ENCODE measurements at places on chromosomes 16 and 17. TPM values are rescaled to one million over a fixed set of nuclear protein-coding genes. Genes with fewer than 3 reads are reported as not detected.

GRCh38 chr17:74332763-74333283, 6.8 kb downstream of the KIF19 start:
- no peak for DNase-seq

DNA sequence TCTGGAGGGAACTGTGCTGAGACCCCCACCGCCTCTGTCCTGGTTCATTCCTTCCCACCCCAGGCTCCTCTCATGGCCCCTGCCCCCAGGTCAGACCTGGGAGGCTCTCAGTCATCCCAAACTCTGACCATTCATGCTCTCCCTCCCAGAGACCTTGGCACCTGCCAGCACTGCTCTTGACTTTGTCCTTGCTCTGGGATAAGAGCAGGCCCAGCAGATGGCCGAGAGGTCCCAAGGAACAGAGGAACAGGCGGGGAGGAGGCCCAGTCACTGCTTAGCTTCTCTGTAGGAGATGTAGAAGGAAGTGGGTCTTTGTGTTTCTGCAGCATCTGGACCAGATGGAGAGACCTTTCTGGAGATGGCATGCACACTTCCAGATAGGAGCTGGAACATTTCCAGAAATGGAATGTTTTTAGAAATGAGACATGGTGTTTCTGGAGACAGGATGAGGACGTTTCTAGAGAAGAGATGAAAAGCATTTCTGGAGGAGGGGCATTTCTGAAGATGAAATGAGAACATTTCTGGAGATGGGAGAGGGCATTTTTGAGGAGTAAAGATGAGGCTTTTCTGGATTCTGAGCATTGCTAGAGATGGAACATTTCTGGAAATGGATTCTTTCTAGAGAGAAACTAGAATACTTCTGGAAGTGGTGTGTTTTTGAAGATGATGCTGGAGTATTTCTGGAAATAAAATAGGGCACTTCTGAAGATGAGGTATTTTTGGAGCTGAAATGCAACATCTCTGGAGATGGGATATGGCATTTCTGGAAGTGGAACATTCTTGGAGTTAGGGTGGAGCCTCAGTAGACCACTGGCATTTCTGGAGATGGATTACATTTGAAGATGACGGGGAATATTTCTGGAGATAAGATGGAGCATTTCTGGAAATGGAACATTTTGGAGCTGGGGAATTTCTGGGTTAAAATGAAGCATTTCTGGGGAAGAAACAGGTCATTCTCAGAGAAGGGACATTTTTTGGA, 55.2 kb downstream of the RAI1 start:
- DNase-seq: no peak

TBC1D16 gene
- 11.4 TPM for total RNA-seq

MPHOSPH6 gene
- total RNA-seq: 9.8 TPM

SPATA22 gene
- total RNA-seq: 0.50 TPM

SKAP1 gene
- total RNA-seq: 1.0 TPM

GRCh38 chr17:8572764-8573163, 57.8 kb downstream of the MYH10 start:
- no peak for DNase-seq

ORAI3 gene
- 3.6 TPM for total RNA-seq

DNA sequence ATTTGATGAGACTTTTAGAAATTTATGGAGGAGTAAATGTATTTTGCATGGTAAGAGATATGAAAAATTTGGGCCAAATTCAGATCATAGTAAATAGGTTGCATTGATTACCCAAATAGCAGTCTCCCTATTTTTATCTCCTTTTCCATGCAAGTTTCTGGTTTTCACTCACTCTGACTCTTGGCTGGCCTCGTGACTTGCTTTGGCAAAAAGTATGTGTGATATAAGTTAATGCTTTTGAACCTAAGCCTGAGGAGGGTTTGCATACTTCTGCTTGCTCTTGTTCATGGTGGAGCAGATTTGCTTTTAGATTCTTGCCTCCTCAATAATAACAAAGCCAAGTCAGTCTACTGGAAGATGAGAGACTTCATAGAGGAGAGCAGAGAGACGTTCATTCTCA, 1045.9 kb upstream of the CDH8 start:
- no peak for DNase-seq

TSNAXIP1 gene
- total RNA-seq: 0.36 TPM

DNA sequence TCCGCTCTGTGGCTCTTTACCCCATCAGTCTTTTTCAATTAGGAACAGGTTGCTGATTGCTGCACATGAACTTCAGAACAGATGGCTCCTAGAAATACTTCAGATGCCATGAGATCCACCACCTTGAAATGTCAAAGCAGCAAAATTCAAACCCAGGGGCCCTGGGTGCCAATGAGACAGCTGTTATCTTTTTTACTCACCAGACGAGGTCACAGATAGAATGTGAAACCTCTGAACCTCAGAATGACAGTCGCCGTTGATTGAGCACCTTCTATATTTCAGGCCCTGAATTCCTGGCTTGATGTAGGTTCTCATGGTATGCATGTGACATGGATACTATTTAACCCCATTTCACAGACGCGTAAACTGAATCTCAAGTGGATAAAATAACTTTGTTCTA, 63.0 kb downstream of the MAF start:
- no peak for DNase-seq

DNA sequence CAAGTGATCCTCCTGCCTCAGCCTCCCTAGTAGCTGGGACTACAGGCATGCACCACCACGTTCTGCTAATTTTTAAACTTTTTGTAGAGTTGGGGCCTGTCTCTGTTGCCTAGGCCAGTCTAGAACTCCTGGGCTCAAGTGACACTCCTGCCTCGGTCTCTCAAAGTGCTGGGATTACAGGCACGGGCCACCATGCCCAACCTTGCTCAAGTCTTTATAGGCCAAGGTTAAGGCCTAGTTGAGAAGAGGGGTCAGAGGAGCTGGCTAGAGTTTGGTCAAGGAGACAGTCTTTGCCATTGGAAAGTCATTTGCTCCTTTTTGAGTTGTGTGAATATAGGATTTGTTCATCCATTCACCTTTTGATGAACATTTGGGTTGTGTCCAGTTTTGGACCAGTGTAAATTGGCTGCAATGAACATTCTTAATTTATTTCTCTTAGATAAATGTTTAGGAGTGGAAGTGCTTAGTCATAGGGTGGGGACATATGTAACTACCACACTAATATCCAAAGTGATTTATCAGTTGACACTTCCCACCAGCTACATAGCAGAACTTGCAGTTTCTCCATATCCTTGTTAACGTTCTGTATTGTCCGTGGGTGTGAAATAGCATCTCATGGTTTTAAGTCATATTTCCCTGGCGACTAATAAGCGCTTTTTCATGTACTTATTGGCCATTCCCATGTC, 30.7 kb upstream of the ARHGAP17 start:
- DNase-seq: no peak

GRCh38 chr16:17358355-17358754, 112.4 kb downstream of the XYLT1 start:
- DNase-seq: no peak

RASL10B gene
- total RNA-seq: 6.8 TPM

DNA sequence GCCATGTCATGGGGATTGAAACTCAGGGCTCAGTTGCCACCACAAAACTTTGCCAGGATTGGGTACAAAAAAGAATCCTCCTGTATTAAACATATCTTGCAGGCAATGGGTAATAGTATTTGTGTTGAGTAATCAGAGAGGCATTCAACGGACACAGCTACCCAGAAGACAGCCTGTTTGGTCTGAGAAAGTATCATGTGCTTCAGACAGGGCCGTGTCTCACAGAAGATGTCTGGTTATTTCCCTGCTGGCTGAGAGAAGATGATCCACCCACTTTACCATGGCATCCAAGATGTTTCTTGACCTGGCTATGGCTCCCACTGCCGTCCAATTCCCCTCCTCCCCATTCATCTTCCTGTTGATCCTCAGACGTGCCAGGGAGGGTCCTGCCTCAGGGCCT, 304.3 kb upstream of the XYLT1 start:
- DNase-seq: no peak

DNA sequence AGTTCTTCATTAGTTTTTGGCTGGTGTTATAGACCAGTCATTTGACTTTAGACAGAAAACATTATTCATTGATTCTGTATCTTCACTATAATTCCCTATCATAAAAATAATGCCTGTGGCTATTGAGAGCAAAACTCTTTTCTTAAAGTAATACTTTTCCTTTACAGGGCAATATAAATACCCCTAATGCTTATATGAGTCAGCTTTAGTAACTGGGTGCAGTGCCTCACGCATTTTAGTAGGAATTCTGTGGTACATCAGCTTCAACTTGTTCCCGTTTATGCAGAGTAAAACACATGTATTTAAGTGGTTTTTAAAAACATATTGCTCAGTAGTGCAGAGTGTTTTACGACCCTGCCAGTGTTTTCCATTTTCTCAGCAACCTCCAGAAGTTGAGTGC, 68.1 kb downstream of the SEC14L1 start:
- no peak for DNase-seq

DNA sequence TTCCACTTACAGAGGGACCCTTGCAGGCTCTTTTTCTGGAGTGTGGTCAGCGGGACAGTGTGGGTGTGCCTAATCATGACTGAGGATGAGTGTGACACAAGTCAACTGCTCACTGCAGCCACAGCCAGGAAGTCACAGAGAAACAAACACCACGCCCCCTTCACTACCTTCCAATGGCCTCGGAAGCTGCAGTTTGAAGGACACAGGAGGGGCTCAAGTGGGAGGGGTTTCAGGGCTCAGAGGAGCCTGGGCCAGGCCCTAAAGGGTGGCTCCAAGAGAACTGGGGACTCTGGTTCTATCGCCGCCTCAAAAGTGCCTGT, 116.2 kb upstream of the SDK2 start:
- DNase-seq: no peak

GRCh38 chr16:9254863-9255262, 163.4 kb downstream of the HAPSTR1 start:
- no peak for DNase-seq

TAC4 gene
- not detected for total RNA-seq

SEPTIN1 gene
- 1.1 TPM for total RNA-seq

DNA sequence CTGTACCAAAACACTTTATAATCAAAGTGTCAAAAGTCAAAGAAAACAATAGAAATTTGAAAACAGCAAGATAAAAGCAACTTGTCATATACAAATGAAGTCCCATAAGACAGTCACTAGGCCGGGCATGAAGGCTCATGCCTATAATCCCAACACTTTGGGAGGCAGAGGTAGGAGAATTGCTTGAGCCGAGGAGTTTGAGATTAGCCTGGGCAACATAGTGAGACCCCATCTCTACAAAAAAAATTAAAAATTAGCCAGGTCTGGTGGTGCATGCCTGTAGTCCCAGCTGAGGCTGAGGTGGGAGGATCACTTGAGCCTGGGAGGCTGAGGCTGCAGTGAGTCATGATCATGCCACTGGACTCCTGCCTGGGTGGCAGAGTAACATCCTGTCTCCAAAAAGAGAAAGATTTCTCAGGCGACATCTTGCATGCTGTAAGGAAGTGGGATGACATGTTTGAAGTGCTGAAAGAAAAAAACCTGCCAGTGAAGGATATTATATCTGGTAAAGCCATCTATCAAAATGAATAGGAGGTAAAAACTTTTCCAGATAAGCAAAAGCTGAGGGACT, 98.7 kb upstream of the NACA2 start:
- DNase-seq: no peak

DNA sequence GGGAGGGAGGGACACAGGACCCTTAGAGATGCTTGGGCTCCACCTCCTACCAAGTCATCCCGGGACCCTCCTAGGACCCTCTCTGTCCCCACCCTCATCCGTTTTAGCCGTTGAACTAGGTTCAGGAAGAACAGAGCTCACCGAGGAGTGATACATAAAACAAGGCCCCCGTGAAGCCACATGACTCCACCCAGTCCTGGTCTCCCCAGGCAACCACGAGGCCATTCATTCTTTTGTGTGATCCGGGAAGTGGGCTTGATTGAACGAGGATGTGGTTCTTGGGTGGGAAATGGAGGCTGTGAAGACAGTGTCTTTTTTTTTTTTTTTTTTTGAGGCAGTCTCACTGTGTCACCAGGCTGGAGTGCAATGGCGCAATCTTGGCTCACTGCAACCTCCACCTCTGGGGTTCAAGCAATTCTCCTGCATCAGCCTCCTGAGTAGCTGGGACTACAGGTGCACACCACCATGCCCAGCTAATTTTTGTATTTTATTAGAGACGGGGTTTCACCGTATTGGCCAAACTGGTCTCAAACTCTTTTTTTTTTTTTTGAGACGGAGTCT, 14.8 kb downstream of the TRARG1 start:
- no peak for DNase-seq

- DNase-seq: no peak
Observed at GRCh38 chr16:16025214-16025968, 76.0 kb downstream of the ABCC1 start.

DNA sequence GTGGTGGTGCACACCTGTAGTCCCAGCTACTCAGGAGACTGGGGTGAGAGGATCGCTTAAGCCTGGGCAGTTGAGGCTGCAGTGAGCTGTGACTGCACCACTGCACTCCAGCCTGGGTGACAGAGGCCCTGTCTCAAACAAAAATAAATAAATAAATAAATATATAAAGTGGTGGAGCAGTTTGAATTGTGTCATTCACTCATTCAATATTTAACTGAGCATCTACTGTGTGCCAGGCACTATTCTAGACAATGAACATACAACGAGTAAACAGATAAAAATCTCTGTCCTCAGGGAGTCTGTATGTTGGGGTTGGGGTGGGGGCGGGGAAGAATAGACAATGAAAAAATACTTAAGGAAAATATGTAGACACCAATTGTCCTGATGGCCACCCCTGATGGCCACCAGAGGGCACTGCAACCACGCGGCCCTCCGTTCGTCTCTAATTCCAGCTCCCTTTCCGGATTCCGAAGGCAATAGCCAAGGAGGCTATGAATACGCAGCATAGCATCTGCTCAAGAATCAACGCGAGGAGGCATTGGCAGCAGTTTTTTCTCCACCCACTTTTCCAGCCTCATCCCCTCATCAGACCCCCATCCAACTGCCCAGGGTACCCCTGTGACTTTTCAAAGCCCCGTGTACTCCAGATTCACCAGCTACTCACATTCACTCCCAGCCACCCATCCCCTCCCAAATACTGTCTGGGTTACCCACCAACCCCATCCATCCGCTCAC, 21.4 kb downstream of the QPRT start:
- DNase-seq: peak; percentile 73

- no peak for DNase-seq
Observed at GRCh38 chr17:21240369-21241055, 12.7 kb downstream of the NATD1 start.

- peak; percentile 89 for DNase-seq
Observed at GRCh38 chr17:74987909-74988711, 678 bp downstream of the CDR2L start.

- DNase-seq: no peak
Observed at GRCh38 chr17:3867606-3868005, 21.6 kb upstream of the NCBP3 start.

KRT39 gene
- total RNA-seq: not detected

- no peak for DNase-seq
Observed at GRCh38 chr16:19163215-19163614, 4.8 kb upstream of the SYT17 start.

- DNase-seq: no peak
Observed at GRCh38 chr16:79640513-79641360, 40.2 kb upstream of the MAF start.

BORCS6 gene
- total RNA-seq: 9.7 TPM

DNA sequence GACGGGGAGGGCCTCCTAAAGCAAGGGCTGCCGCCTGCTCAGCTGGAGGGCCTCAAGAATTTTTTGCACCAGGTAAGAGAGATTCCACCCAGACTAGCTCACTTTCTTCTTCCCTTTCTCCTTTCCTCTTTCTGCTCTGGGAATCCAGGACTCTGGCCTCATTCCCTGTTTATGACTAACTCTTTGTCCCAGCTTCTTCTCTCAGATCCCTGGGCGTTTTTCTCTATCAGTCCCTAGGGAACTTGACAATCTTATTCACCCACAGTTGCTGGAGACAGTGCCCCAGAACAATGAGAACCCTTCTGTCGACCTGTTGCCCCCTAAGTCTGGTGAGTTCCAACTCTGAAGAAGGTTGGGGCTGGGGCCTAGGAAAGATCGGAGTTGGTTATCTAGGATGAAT, 15.6 kb downstream of the CNTROB start:
- no peak for DNase-seq

Data from psoas muscle (tissue), 8 donors.